ENCODE measurements at places on chromosomes 12 and 14.

DNA sequence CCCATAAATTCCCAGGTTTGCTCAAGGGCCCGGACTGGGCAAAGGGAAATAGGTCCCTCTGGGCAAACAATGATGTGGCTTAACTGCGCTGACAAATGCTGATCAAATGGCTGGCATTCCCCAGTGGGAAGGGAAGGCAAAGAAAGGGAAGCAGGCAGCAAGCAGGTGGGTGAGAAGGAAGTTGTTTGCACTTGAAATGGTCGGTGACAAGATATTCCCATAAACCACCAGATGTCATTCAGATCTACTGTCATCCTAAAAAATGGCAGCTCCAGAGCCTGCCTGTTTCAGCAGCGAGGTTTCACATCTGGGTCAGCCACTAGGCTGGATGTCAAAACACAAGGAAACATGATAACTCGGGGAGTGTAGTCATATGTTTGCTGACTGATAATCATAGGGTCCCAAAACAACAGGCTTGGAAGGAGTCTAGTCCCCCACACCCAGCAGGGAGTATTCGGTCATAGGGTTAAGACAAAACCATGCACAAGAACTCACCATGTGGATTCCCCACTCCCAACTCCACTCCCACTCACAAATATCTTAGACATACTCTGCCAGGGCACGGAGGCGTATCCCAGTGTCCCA, 37.9 kb upstream of the MDM1 start:
- DNase-seq, result no peak

DNA sequence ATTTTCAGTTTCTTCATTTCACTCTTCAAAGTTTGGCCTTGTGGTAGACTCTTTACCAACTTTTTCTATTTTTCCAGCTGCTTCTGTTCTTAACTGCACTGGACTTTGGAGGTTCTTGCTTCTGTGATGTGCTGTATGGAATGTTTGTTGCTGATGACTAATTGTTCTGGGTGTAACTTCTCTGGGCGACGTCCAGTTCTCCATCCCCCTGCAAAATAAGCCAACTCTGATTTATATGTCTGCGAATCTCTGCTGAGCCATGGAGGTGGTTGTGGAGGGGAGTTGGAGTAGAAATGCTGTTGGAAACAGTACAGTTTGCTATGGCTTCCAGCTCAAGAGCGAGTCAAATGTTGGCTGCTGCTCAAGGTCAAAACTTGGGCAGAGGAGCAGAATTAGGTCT, 113.9 kb upstream of the DYRK2 start:
- no peak for DNase-seq

GRCh38 chr12:23860019-23860418, 89.5 kb downstream of the SOX5 start:
- DNase-seq, result no peak

DNA sequence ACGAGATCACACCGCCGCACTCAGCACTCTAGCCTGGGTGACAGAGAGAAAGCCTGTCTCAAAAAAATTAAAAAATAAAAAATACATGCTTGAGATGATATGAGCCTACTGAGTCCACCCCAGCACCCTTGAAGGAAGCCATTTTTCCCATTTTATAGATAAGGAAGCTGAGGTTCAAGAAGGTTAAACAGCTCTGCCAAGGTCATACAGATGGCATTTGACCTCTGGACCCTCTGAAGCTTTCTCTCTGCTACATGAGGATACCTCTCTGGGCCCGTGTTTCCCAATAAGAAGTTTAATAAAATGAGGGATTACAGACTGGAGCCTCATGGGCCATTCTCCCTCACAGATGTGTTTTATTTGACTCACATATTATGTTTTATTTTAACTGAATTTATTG, 53.9 kb upstream of the PNMA1 start:
- no peak for DNase-seq

DNA sequence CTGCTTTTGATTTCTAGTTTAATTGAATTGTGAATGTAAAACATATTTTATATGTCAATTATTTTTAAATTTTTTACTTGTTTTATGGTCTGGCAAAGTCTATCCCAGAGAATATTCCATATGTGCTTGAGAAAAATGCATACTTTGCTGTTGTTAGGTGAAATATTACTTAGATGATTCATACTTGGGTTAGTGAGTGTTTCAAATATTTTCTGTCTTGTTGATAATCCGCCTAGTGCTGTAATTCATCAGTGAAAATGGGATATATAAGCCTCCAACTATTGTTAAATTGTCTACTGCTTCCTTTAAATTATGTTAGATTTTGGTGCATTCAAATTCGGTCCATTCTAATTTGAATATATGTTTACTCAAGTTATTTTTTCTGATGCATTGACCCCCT, 395.5 kb downstream of the LRFN5 start:
- DNase-seq, result no peak

- DNase-seq, result no peak
Observed at GRCh38 chr12:83823386-83824045, 1089.1 kb downstream of the SLC6A15 start.

DNA sequence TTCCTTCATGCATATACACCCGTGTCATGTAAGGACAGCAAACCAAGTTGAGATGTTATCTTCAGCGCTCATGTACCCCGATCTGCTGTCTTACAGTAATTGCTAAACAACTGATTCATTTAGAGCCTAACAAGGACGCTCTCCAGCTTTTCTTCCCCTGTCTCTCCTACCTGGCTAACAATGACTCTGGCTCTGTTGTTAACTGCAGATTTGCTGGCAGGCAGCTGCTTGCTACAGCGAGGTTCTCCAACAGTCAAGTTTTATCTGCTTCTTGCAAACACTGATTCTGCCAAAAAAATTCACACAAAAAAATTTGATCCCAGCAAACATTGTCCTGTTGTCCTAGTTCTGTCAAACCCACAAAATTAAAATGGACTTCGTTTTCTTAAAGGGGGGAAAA, 101.6 kb downstream of the OTX2 start:
- no peak for DNase-seq

DNA sequence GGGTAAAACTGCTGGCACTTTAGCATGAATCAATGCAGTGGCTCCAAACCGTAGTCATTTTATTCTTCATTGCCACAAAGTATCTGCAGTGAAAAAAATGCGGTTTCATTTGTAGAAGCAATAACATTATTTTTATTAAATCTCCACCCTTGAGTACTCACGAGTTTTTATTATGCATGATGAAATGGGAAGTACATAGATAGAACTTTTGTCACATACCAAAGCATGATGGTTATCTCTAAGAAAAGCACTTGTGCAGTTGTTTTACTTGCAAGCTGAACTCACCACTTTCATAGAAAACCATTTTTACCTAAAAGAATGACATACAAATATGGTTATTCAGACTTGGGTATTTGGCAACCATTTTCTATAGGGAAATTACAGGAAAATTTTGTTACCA, 90.3 kb downstream of the PELI2 start:
- no peak for DNase-seq

- DNase-seq, result no peak
Observed at GRCh38 chr12:76962099-76962498, 83.3 kb upstream of the CSRP2 start.

- DNase-seq, result no peak
Observed at GRCh38 chr12:103181366-103182152, 224.1 kb downstream of the ASCL1 start.

DNA sequence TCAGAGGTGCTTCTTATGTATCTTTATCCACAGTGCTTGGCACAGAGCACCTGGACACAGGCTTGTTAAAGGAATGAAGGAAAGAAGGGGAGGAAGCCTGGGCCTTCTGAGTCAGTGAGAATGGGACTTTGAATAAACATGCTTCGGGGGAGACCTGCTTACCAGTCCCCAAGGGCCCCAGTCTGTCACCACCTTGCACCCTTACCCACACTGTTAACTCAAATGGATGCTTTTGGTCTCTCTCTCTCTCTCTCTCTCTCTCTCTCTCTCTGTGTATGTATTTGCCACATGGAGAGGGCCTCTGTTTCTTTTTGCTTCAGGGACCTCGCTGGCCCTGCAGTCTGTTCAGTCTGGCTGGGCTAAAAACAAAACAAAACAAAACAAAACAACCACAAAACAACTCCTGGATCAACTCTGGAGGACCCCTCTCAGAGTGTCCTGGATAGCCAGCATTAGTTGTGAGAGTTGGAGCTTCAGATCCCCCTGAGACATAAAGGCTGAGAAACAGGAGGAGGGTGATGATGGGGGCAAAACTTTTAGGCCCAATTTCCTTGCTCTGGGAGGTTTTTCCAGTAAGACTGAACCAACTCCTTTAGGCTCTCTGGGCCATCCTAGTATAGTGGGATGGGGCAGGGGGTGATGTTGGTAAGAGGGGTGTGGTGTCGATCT, 1.9 kb downstream of the KIF5A start:
- no peak for DNase-seq

- DNase-seq, result no peak
Observed at GRCh38 chr12:124337622-124338021, 42.7 kb downstream of the RFLNA start.

DNA sequence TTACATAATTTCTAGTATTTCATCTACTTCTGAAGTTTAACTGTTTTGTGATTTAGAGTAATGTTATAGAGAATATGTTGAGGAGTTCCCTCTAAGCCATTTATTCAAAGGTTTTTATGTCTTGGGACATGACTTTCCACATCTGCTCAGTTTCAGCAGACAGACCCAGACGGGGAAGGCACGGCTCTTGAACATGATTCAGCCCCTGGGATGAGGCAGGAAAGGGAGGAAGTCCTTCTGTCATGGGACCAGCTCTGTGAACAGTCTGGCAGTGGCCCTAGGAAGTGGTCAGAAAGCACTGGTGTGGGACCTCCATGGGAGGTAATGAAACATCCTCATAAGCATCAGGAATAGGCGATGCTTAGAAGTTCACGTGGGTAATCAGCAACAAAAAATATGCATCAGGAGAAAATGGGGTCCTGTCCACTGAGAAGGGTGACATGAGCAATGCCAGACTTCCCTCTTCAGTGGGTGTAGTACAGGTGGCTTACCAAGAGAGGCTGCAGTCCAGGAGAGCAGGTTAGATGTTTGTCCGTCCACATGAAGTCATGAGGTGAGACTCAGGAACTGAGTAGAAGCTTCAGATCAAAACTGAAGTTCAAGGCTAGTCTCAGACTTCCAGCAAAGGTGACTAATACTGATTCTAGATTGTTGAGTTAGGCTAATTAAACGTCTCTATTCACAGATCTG, 248.5 kb downstream of the IPO8 start:
- no peak for DNase-seq

DNA sequence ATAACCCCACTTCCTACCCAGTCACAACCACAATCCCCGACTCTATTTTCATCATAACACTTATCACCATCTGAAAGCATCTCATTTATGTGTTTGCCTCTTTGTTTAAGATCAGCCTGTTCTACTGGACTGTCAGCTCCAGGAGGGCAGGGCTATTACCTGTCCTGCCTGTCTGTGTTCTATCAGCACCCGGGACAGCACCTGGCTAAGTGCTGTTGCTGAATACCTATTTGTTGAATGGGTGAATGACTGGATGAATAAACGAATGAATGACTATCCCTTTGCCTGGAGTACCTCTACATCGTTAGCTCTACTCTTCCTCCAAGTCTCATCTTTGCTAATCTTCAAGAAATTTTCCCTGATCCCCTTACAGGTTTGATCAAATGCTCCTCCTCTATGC, 69.0 kb downstream of the WSCD2 start:
- no peak for DNase-seq

GRCh38 chr12:98911396-98911795, 266.3 kb downstream of the APAF1 start:
- no peak for DNase-seq

DNA sequence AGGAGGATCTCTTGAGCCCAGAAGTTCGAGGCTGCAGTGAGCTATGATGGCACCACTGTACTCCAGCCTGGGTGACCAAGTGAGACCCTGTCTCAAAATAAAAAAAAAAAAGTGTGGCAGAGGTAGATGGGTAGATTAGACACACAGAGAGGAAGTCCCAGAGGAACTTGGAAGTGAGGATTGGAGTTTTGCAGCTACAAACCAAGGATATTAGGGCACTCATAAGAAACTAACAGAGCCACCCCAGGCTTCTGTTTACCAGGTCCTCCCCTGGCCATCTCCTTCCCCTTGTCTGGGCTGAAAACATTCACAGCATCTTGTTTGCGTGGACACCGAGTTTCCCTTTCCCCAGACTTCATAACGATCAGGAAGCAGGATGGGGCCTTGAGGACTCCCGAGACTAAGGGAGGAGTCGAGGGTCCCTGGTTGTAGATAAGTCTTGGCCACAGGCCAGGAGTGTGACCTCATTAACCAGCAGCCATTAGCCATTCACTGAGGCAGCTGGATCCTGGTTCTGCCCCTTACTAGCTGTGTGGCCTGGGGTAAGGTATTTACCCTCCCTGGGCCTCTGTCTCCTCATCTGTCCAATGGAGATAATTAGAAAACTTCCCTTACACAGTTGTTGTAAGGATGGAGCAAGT, 2.1 kb downstream of the MAP1LC3B2 start:
- DNase-seq, result no peak

DNA sequence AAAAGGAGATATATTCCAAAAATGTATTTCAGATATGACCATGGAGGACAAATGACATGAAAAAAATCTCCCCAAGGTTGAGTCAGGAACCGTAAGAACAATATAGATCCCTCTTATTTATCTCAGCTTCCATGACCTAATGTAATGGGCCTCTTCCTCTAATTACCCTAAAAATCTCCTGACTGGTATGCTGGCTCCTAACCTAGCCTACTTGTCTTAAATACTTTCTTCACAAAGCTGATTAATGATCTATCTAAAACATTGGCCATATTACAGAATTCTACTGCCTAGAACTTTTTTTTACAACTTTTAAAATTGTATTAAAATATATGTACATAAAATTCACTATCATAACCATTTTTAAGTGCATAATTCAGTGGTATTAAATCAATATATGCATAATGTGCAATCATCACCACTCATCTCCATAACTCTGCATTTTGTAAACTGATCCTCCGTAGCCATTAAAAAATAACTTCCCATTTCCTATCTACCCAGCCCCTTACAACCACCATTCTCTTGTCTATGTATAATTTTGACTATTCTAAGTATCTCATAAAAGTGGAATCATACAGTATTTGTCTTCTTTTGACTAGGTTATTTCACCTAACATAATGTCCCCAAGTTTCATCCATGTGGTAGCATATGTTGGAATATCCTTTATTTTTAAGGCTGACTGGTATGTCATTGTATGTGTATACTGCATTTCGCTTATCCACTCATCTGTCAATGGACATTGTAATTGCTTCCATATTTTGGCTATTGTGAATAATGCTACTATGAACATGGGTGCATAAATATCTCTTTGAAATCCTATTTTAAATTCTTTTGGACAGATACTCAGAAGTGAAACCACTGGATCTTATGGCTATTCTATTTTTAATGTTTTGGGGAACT, 464.6 kb downstream of the ADAMTS20 start:
- no peak for DNase-seq

GRCh38 chr12:95017482-95017881, 14.0 kb upstream of the NDUFA12 start:
- DNase-seq, result no peak

DNA sequence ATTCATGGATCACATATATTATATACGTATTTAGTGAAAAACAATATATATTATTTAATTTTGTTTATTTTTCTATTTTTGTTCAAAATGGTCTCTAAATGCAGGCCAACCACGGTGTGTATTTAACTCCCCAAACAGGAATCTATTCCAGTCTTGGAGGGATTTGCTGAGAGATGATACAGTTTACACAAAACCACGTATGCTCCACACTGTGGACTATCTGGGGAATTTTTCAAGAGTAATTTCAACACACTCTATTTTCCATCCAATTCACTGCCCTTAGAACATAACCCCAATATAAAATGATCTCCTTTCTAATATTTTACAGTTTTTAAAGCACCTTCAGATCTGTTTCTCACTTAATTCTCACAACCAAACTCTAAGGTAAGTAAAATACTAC, 15.3 kb downstream of the EML1 start:
- DNase-seq, result no peak

GRCh38 chr12:100699209-100699608, 95.4 kb upstream of the ANO4 start:
- no peak for DNase-seq

- DNase-seq, result no peak
Observed at GRCh38 chr14:33065634-33066033, 127.0 kb downstream of the NPAS3 start.

All from amygdala (tissue), 56 donors.